ENCODE measurements at places on chromosomes 16 and 17. TPM values are rescaled to one million over a fixed set of nuclear protein-coding genes. Genes with fewer than 3 reads are reported as not detected.

- DNase-seq = no peak
- no peaks in the 10 kb centered on the region for H3K27me3 ChIP-seq
- peaks cover 2% of the 10 kb centered on the region for H3K36me3 ChIP-seq
- H3K4me1 ChIP-seq = peaks cover 80% of the 10 kb centered on the region
Measured at GRCh38 chr17:59373882-59374495, 42.5 kb downstream of the YPEL2 start.

- no peaks in the 10 kb centered on the region for H3K36me3 ChIP-seq
- no peak for DNase-seq
- no peaks in the 10 kb centered on the region for H3K4me1 ChIP-seq
- no peak overlapping the region for H3K4me3 ChIP-seq
- H3K27me3 ChIP-seq = peaks cover 51% of the 10 kb centered on the region
Measured at GRCh38 chr17:77802333-77802615, 156.2 kb upstream of the TNRC6C start.

- peak overlapping the region; percentile 53 for H3K4me3 ChIP-seq
- H3K27me3 ChIP-seq = peaks cover 49% of the 10 kb centered on the region
- no peak overlapping the region for H3K27ac ChIP-seq
- no peaks in the 10 kb centered on the region for H3K36me3 ChIP-seq
Measured at GRCh38 chr16:75264457-75264998, 13.1 kb upstream of the BCAR1 start.

CCL15 gene
- not detected for total RNA-seq

DNA sequence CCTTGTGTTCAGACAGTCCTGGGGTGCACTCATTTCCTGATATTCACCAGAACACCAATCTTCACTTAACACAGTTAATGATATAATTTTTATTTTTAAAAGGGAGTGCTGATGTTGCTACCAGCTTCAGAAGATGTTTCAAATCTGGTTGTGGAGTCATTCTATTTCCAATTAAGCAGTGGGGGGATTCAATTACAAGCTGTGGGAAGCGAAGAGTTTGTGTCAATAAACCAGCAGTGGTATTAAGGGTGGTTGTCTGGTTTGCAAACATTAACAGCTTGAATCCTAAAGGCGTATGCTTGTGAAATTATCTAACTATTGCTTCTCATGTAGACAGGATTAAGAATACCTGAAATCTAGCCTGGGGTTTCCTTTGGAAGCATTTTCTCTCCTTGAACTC, 1637.5 kb upstream of the GOT2 start:
- DNase-seq = no peak
- H3K4me1 ChIP-seq = no peaks in the 10 kb centered on the region
- H3K27me3 ChIP-seq = no peaks in the 10 kb centered on the region
- H3K36me3 ChIP-seq = no peaks in the 10 kb centered on the region
- H3K27ac ChIP-seq = no peak overlapping the region

GRCh38 chr16:22352723-22353122, 21.7 kb downstream of the CDR2 start:
- no peak overlapping the region for H3K27ac ChIP-seq
- peaks cover 27% of the 10 kb centered on the region for H3K36me3 ChIP-seq
- no peak overlapping the region for H3K4me3 ChIP-seq
- H3K27me3 ChIP-seq = no peaks in the 10 kb centered on the region
- no peak for DNase-seq

- no peak overlapping the region for H3K4me3 ChIP-seq
- H3K4me1 ChIP-seq = peaks cover 23% of the 10 kb centered on the region
- DNase-seq = no peak
Measured at GRCh38 chr16:87930456-87930855, 5.9 kb downstream of the CA5A start.

KATNB1 gene
- total RNA-seq = 16.8 TPM

KRTAP4-1 gene
- not detected for total RNA-seq

- no peak overlapping the region for H3K4me3 ChIP-seq
- H3K4me1 ChIP-seq = no peaks in the 10 kb centered on the region
- no peaks in the 10 kb centered on the region for H3K27me3 ChIP-seq
- H3K27ac ChIP-seq = no peak overlapping the region
- no peaks in the 10 kb centered on the region for H3K36me3 ChIP-seq
- no peak for DNase-seq
Measured at GRCh38 chr16:49548325-49548970, 174.8 kb downstream of the C16orf78 start.

DNA sequence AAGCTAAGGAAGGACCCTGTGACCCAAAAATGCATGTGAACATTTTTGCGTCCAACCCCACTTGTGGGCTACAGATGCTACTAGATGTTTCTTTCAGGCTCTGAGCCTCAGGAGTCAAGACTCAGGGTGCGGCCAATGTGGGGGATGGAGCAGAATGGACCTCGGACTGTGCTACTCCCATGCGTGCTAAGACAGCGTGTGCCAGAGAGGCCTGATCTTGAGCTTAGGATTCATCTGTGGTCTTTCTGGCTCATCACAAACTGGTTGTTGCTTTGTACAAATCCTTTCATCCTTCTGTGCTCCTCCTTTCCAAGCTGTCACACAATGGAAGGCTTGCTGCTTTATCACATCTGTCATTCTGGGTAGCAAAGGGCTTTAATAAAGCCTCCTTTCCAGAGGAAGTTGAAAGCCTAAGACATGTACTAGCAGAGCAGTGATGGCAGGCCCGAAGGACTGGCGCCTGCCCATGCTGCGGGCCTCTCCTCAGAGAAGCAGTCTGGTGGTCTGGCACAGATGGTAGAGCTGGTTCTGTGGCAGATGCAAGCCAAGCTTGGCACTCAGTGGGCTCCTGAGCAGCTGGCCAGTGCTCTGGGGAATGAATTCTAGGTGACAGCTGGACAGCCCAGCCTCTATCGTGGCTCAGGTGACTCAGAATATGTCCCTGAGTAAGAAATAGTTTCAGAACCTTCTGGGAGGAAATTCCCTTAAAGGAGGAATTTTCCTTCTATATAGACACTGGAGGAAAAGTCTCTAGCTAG, 27.8 kb downstream of the COG4 start:
- DNase-seq = no peak
- H3K36me3 ChIP-seq = peaks cover 55% of the 10 kb centered on the region
- H3K27ac ChIP-seq = no peak overlapping the region
- no peaks in the 10 kb centered on the region for H3K4me1 ChIP-seq
- H3K27me3 ChIP-seq = no peaks in the 10 kb centered on the region

DNA sequence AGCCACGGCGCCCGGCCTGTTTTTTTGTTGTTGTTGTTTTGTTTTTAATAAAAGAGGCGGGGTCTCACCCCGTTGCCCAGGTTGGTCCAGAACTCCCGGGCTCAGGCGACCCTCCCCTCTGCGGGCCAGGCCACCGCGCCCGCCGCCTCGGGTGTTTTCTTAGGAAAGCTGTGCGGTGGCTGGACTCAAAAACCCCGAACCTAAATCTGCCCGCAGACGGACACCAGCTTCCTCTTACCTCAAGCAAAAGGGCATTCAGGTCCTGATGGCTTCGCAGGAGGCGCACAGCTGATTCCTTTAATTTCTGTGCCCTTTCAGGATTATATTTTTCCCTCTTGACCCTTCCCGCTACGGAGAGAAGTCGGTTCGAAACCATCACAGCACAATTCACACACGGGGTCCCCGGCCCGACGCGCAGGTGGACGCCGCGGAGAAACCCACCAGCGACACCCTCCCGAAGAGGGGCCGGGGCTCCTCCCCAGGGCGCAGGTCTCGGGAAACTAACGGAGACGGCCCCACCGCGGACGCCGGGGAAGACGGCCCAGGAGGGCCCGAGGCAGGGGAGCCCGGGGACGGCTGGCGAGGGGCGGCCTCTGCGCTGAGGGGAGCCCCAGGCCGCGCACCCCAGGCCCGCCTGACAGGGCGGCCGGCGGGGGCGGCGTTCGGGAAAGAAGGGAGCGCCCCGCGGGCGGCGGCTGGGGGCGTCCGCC, 653 bp downstream of the FANCA start:
- no peak for DNase-seq
- H3K27me3 ChIP-seq = no peaks in the 10 kb centered on the region
- no peaks in the 10 kb centered on the region for H3K36me3 ChIP-seq
- peak overlapping the region; percentile 66 for H3K27ac ChIP-seq
- H3K4me1 ChIP-seq = peaks cover 19% of the 10 kb centered on the region

GRCh38 chr17:68238164-68238870, 9.5 kb upstream of the AMZ2 start:
- H3K36me3 ChIP-seq = peaks cover 6% of the 10 kb centered on the region
- peaks cover 72% of the 10 kb centered on the region for H3K4me1 ChIP-seq
- peak overlapping the region; percentile 99 for H3K27ac ChIP-seq
- DNase-seq = no peak

SPECC1 gene
- 7.5 TPM for total RNA-seq

DNA sequence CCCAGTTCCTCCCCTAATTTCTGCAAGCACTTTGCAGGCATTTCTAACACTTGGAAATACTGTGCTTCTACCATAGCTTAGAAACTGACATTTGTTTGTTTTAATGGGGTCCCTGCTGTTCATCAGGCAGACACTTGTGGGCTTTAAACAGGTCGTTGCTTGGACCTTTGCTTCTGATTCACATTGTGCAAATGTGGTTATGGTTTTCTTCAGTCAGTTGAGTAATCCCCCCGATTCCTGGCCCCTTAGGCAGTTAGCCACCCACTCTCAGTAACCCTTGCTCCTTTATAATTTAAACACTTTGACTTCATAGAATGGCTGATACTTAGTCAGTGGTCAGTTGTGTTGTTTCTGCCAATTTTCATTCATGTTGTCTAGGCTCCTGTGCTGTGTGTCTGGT, 39.4 kb downstream of the SLC47A1 start:
- H3K36me3 ChIP-seq = no peaks in the 10 kb centered on the region
- H3K4me3 ChIP-seq = no peak overlapping the region
- peaks cover 19% of the 10 kb centered on the region for H3K4me1 ChIP-seq
- DNase-seq = no peak
- peaks cover 4% of the 10 kb centered on the region for H3K27me3 ChIP-seq

GRCh38 chr16:85515319-85515745, 97.8 kb upstream of the GSE1 start:
- H3K27ac ChIP-seq = no peak overlapping the region
- H3K36me3 ChIP-seq = no peaks in the 10 kb centered on the region
- H3K4me3 ChIP-seq = no peak overlapping the region
- no peak for DNase-seq

GRCh38 chr17:78857266-78857665, 16.7 kb upstream of the USP36 start:
- no peak overlapping the region for H3K27ac ChIP-seq
- H3K27me3 ChIP-seq = no peaks in the 10 kb centered on the region
- no peaks in the 10 kb centered on the region for H3K36me3 ChIP-seq
- no peak for DNase-seq

IGFALS gene
- not detected for total RNA-seq

CFAP97D1 gene
- not detected for total RNA-seq

- H3K27me3 ChIP-seq = no peaks in the 10 kb centered on the region
- no peak overlapping the region for H3K4me3 ChIP-seq
- no peak for DNase-seq
- H3K36me3 ChIP-seq = peaks cover 51% of the 10 kb centered on the region
- peak overlapping the region; percentile 68 for H3K27ac ChIP-seq
- H3K4me1 ChIP-seq = peaks cover 52% of the 10 kb centered on the region
Measured at GRCh38 chr17:38900978-38901656, 24.3 kb upstream of the LASP1NB start.

GRCh38 chr16:57994778-57995177, 5.7 kb downstream of the ZNF319 start:
- H3K27me3 ChIP-seq = no peaks in the 10 kb centered on the region
- DNase-seq = no peak
- H3K4me1 ChIP-seq = peaks cover 24% of the 10 kb centered on the region
- no peak overlapping the region for H3K4me3 ChIP-seq
- H3K36me3 ChIP-seq = peaks cover 31% of the 10 kb centered on the region
- no peak overlapping the region for H3K27ac ChIP-seq

C16orf46 gene
- 0.75 TPM for total RNA-seq

AATF gene
- total RNA-seq = 86.1 TPM

DNA sequence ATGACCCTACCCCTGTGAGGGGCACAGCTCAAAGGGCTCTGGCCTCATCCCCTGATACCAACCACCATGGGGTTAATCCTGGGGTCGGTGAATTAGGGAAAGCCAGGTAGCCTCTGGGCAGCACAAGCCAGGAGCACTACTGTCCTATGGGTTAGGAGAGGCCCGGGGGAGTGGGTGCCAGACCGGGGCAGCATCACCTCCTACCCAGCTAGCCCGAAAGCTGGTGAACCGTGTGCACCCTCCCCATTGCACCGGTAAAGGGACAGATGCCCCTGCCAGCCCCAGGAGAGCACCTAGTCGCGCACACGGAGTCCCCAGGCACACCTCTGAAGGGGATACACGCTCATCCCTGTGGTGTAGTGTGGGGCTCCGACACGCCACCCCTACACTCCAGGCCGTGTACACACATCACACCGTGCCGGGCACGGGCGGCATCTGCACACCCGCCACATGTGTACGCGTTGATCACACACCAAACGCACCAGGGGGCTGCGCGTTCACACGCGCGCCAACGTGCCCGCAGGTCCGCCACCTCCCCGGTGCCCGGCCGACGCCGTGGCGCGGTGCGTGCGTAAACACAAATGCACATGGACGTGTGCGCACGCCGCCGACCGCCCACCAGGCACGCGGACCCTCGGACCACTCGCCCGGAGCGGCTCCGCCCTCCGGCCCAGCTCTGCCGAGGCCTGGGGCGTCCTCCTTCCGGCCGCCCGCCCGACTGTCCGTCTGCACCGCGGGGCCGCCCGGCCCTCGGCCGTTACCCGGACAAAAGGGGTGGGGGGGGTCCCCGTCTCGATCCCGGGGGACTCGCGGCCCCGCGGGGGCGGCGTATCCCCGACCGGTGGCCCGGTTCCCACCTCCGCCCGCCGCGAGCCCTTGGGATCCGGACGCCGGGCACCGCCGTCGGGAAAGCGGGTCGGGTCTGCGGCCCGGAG, 785 bp downstream of the UBALD1 start:
- no peak overlapping the region for H3K27ac ChIP-seq
- no peaks in the 10 kb centered on the region for H3K27me3 ChIP-seq
- peaks cover 4% of the 10 kb centered on the region for H3K36me3 ChIP-seq
- peak; percentile 43 for DNase-seq

GRCh38 chr17:45692661-45693060, 91.5 kb upstream of the CRHR1 start:
- H3K4me1 ChIP-seq = no peaks in the 10 kb centered on the region
- peaks cover 38% of the 10 kb centered on the region for H3K27me3 ChIP-seq
- no peaks in the 10 kb centered on the region for H3K36me3 ChIP-seq
- H3K27ac ChIP-seq = no peak overlapping the region

GRCh38 chr17:80970044-80970761, 21.4 kb upstream of the CHMP6 start:
- peaks cover 4% of the 10 kb centered on the region for H3K27me3 ChIP-seq
- peaks cover 9% of the 10 kb centered on the region for H3K36me3 ChIP-seq
- H3K4me3 ChIP-seq = peak overlapping the region; percentile 41
- peaks cover 19% of the 10 kb centered on the region for H3K4me1 ChIP-seq
- H3K27ac ChIP-seq = peak overlapping the region; percentile 24
- peak; percentile 58 for DNase-seq

GRCh38 chr17:76176701-76177574, 35.9 kb upstream of the FOXJ1 start:
- no peaks in the 10 kb centered on the region for H3K36me3 ChIP-seq
- H3K4me3 ChIP-seq = no peak overlapping the region
- H3K27me3 ChIP-seq = no peaks in the 10 kb centered on the region

All from activated B cell treated with CpG ODN at 0.5 μM for 24 hours (primary cell).